ENCODE measurements at places on chromosomes 3 and 15.
A peak's percentile ranks its signal among the peaks of the same experiment; 100 is the strongest.

GRCh38 chr3:50154476-50154839 is 666 bp upstream of the SEMA3F start:
- peaks cover 11% of the 10 kb centered on the region for H3K4me1 ChIP-seq
- H3K27me3 ChIP-seq: peaks cover 41% of the 10 kb centered on the region

GRCh38 chr3:61420136-61420759 is 141.1 kb upstream of the PTPRG start:
- H3K4me1 ChIP-seq: peaks cover 6% of the 10 kb centered on the region
- peak overlapping the region; percentile 29 for H3K4me3 ChIP-seq
- peaks cover 5% of the 10 kb centered on the region for H3K27me3 ChIP-seq
- H3K27ac ChIP-seq: peak overlapping the region; percentile 12

GRCh38 chr3:138424323-138424722 is 10.1 kb upstream of the ESYT3 start:
- H3K4me3 ChIP-seq: no peak overlapping the region
- DNase-seq: no peak
- no peaks in the 10 kb centered on the region for H3K36me3 ChIP-seq
- no peaks in the 10 kb centered on the region for H3K4me1 ChIP-seq
- H3K27me3 ChIP-seq: no peaks in the 10 kb centered on the region

DNA sequence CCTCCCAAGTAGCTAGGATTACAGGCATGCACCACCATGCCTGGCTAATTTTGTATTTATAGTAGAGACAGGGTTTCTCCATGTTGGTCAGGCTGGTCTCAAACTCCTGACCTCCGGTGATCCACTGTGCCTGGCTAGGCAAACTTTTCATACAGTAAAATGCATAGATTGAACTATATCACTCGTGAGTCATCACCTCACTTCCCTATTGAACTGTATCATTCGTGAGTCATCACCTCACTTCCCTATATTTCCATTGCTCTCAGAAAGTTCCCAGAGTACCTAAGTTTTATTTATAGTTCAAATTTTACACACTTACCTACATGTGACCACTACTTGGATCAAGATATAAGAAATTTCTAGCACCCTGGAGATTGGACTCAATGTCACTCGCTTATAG is 73.6 kb upstream of the ACAD9 start:
- H3K4me3 ChIP-seq: peak overlapping the region; percentile 36
- H3K27me3 ChIP-seq: no peaks in the 10 kb centered on the region
- peak overlapping the region; percentile 94 for H3K27ac ChIP-seq
- H3K36me3 ChIP-seq: peaks cover 14% of the 10 kb centered on the region
- H3K4me1 ChIP-seq: peaks cover 83% of the 10 kb centered on the region
- no peak for DNase-seq

- no peak overlapping the region for H3K4me3 ChIP-seq
- H3K27me3 ChIP-seq: peaks cover 7% of the 10 kb centered on the region
- DNase-seq: no peak
- no peaks in the 10 kb centered on the region for H3K36me3 ChIP-seq
Observed at GRCh38 chr3:196208942-196209695, 2.1 kb downstream of the ZDHHC19 start.

DNA sequence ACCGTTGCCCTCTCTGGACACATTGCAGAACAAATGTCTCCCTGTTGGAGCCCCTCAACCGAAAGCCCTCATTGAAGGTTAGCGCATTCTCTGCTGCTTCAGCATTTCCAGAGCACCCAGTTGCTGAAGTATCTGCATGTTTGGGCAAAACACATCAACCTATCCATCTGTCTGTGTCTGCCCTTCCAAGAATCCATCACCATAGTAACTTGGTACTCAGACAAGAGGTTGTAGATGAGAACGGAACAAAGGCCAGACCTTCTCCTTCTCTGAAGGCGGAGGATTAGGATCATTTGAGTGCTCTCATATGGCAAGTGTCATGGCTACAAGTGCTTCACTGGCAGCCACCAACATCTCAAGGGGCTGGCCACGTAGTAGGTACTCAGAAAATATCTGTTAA is 23.1 kb upstream of the RHO start:
- no peaks in the 10 kb centered on the region for H3K27me3 ChIP-seq
- H3K27ac ChIP-seq: no peak overlapping the region
- H3K4me1 ChIP-seq: no peaks in the 10 kb centered on the region
- no peaks in the 10 kb centered on the region for H3K36me3 ChIP-seq

DNA sequence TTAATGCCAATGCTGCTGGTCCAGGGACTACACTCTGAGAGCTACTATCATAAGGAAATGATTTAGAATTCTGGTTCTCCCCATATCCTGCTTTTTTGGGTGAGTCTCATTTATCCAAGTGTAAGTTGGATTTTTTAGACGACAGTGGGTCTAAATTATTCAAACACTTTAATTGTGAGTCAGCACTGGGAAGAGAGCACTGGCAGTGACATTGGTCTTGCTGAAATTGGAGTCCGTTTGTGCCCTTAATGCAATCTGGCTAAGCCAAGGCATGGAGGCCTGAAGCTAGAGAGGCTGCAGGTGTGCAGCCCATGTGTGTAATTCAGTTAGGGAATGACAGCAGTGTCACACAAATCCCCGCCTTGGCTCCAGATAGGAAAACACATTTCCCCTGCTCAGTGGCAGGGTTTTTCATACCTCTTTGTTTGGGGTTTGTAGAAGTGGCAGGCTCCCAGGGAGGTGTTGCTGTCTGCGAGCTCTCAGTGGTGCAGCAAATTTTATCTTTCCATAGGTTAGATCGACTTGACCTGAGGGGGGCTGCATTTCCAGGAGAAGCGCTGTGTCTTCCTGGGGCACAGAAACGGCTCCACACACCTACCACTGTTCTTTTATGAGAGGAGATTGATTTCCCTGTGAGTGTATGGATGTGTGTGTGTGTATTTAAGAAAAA is 197.7 kb downstream of the CD47 start:
- H3K27ac ChIP-seq: no peak overlapping the region
- no peak overlapping the region for H3K4me3 ChIP-seq
- peaks cover 40% of the 10 kb centered on the region for H3K27me3 ChIP-seq
- H3K4me1 ChIP-seq: no peaks in the 10 kb centered on the region
- DNase-seq: no peak

GRCh38 chr15:51768018-51768417 is 16.6 kb downstream of the TMOD2 start:
- peak overlapping the region; percentile 21 for H3K4me3 ChIP-seq
- no peak for DNase-seq
- peak overlapping the region; percentile 89 for H3K27ac ChIP-seq
- H3K4me1 ChIP-seq: peaks cover 12% of the 10 kb centered on the region

- H3K27me3 ChIP-seq: no peaks in the 10 kb centered on the region
- H3K36me3 ChIP-seq: peaks cover 11% of the 10 kb centered on the region
- no peaks in the 10 kb centered on the region for H3K4me1 ChIP-seq
- no peak overlapping the region for H3K4me3 ChIP-seq
Observed at GRCh38 chr3:8345398-8345797, 156.2 kb upstream of the LMCD1 start.

GRCh38 chr3:156135921-156136638 is 15.7 kb downstream of the KCNAB1 start:
- peaks cover 30% of the 10 kb centered on the region for H3K27me3 ChIP-seq
- H3K36me3 ChIP-seq: no peaks in the 10 kb centered on the region
- no peak for DNase-seq
- H3K4me3 ChIP-seq: no peak overlapping the region

GRCh38 chr15:40863660-40864270 is 10.3 kb downstream of the RHOV start:
- no peaks in the 10 kb centered on the region for H3K27me3 ChIP-seq
- no peak for DNase-seq
- no peak overlapping the region for H3K4me3 ChIP-seq
- H3K27ac ChIP-seq: no peak overlapping the region
- no peaks in the 10 kb centered on the region for H3K36me3 ChIP-seq

DNA sequence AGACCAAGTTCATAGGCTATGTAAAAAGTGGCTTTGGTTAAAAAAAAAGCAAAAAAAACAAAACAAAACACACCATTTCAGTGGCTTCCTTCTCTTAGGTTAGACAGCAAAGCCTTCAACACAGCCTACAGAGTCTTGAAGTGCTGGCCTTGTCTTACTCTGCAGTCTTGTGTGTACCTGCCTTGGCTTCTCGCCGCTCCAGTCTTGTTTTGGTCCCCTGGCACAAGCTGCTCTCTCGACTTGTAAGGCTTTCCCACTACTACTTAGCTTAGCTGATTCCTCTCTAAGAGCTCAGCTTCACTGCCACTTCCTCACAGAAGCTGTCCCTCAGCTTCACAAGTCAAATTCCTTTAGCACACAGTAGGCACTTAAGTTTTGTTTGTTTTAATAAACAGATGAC is 63.0 kb downstream of the ST3GAL6 start:
- no peak for DNase-seq
- no peaks in the 10 kb centered on the region for H3K36me3 ChIP-seq
- H3K27me3 ChIP-seq: no peaks in the 10 kb centered on the region

- no peak overlapping the region for H3K4me3 ChIP-seq
- no peaks in the 10 kb centered on the region for H3K4me1 ChIP-seq
- H3K36me3 ChIP-seq: no peaks in the 10 kb centered on the region
- no peaks in the 10 kb centered on the region for H3K27me3 ChIP-seq
Observed at GRCh38 chr3:196327405-196327804, 9.4 kb upstream of the DYNLT2B start.
